Spinal cord (tissue), 10 donors: ENCODE measurements at places on chromosomes 2 and 18.

- no peak for DNase-seq
Observed at GRCh38 chr18:36191286-36191685, 4.0 kb downstream of the MOCOS start.

DNA sequence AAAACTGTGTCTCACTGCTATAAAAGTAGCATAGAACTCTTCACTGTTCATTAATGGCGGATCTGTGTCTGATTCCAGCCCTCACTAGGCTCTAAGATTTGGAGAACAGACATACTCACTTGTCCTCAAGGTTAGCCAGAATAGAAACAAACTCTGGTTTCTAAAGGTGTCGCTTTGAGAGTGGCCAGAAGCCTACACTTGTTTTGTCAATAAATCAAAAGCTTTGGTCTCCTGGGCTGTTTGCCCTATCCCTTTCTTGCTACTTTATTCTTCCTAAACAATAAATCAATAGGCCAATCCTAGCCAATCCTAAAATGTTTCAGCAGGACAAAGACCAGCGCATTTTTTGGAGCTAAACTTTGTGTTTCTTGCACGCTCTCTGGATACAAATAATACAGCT is 1064.6 kb upstream of the CHAC2 start:
- peak; percentile 18 for DNase-seq

- peak; percentile 90 for DNase-seq
Observed at GRCh38 chr18:7164323-7165004, 46.9 kb upstream of the LAMA1 start.

- DNase-seq, result no peak
Observed at GRCh38 chr2:43312755-43313641, 86.6 kb upstream of the ZFP36L2 start.

DNA sequence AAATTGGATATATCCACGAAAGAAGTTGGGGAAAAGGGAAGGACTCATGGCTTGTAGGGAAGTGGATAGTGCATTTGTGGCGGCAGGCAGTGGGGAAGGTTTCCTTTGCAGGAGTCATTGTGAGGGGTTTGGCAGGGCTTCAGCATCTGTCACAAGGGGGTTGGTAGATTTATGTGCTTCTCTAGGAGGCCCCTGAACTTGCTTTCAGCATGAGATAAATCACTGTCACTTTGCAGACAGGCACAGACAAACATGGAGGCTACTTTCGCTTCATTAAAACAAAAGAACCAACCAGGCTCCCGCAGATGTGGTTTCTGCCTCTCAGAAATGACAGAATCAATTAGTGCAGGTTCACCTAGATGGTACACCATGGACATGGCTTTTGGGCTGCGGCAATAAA is 340.7 kb downstream of the TGIF1 start:
- DNase-seq, result peak; percentile 77

GRCh38 chr2:31956312-31956711 is 54.5 kb downstream of the MEMO1 start:
- DNase-seq, result no peak

DNA sequence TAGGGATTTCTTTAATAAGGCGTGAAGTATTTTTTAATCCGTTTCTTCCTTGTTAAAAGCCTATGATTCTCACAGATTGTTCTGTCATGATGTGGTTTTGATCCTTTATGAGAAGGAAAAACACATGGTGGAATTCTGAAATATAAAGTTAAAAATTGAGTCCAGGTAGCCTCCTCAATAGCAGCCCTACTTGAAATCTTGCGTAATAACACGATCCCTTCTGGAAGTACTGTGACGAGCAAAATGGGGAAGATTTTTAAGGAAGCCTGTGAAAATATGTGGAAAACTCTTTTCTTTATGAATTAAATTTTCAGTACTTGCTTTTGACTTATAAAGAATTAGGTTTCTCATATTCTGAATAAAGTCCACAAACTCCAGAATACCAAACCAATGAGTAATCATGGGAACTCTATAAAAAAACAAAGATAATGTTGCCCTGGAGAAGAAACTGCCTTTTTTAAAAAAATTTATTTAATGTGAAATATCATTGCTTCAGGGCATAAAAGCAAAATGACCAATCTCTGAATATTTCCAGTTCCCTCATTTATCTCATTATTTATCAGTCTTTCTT is 476.4 kb upstream of the ZEB2 start:
- DNase-seq, result no peak
